Head of caudate nucleus (tissue), 42 donors: ENCODE measurements at places on chromosomes 1 and 21.
A peak's percentile ranks its signal among the peaks of the same experiment; 100 is the strongest.

DNA sequence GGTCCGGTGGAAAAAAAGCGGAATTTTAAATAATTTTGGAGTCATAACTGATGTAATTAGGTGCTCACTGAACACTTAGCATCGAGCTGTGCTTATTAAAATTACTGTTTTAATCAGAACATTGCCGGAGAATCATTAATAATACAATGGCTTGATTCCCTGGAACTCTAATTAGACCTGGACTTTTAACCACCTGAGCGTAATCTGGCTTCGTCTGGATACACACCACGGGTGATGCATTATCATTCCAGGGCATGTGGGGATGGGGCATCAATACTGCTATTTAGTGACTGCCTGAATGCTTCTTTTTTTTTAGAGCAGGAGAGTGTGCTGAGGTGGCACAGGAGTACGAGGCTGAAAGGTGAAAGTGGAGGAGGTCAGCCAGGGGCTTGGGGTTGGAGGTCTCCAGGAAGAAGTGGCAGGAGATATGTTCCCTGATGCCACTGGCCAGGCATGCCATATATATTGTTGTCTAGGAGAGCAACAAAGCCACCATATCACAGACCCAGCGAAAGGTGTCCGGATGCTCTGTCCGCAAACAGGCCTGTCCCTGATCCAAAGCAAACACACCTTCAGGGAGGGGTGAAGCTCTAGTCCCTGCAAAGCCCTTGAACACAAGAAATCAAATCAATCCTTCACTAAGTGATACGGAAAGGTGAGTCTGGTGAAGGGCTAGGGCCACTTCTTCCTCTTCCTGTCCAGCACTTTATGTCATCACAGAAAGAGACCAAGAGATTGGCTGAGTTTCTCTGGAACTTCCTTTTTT, 125.2 kb downstream of the PLXNA2 start:
- DNase-seq = no peak

- DNase-seq = no peak
Measured at GRCh38 chr21:39581414-39581813, 31.3 kb upstream of the B3GALT5 start.

GRCh38 chr1:63675420-63675931, 82.3 kb downstream of the PGM1 start:
- DNase-seq = no peak

DNA sequence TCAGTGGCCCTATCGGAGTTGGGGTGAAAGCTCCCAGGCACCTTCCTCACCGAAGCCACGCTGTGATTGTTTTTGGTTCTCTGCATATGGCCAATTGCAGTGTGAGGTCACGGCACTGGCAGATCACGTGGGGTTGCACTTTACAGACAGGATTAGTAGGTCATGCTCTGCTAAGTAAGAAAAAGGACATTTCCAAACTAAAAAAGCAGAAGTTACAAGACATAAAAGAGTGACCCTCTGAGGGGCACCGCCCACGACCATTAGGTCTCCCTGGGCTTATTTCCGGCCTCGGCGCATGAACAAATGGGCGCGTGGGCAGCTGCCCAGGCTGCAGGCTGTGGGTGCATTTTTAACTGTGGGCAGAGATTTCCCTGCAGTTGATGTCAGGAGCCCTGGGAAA, 2.0 kb downstream of the CAPN9 start:
- DNase-seq = no peak

- DNase-seq = no peak
Measured at GRCh38 chr1:7420470-7421100, 350.5 kb upstream of the VAMP3 start.

DNA sequence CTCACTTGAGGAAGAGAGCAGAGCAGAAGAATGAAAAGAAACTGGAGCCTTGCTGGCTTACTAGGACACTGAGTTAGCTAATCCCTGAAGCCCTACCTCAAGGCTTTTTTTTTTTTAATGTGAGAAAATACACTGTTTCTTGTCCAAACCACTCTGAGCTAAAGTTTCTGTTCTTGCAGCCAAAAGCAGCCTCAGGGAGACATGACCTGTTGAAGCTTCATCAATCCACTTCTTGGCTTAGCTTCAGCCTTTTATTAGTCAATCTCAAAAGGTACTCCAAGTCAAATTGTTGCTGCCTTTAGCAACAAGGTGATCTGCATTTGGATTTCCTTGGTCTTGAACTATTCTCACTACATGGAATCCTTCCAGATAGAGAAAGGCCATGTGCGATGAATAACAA, 33.7 kb downstream of the CCDC185 start:
- no peak for DNase-seq

DNA sequence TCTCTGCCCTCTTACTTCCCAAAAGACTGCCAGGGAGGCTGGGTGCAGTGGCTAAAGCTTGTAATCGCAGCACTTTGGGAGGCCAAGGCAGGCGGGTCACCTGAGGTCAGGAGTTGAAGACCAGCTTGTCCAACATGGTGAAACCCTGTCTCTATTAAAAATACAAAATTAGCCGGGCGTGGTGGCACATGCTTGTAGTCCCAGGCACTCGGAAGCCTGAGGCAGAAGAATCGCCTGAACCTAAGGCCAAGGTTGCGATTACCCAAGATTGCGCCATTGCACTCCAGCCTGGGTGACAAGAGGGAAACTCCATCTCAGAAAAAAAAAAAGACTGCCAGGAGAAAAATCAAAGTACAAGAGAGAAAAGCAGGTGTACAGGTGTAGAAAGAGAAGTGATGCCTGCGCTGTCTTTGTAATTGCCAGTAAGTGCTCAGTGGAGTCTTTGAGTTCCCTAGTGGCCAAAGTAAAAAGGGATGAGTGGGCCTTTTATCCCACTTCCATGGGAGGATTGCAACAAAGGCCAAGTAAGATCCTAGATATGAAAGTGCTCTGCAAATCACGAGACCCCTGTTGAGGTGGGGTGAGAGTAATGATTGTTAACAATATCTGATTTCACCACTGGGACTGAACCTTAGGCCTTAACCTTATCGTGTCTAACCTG, 94.7 kb upstream of the WNT4 start:
- no peak for DNase-seq

DNA sequence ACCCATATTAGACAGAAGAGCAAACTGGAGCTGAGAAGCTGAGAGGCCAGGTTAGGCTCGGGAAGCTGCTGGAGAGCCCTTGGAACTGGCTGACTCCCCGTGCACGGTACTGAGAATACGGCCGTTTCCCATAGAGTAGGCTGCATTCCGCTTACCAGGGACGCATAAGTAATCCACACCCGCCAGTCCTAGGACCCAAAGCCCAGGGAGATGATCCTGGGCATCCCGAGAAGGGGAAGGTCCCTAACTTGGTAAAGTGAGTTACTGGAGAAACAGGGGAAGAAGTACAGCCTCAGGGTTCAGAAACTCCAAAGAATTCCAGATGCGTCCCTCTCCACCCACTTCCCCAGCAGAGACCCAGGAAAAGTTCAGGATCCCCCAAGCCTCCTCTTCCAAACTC, 1.3 kb downstream of the LRRC38 start:
- DNase-seq = no peak

DNA sequence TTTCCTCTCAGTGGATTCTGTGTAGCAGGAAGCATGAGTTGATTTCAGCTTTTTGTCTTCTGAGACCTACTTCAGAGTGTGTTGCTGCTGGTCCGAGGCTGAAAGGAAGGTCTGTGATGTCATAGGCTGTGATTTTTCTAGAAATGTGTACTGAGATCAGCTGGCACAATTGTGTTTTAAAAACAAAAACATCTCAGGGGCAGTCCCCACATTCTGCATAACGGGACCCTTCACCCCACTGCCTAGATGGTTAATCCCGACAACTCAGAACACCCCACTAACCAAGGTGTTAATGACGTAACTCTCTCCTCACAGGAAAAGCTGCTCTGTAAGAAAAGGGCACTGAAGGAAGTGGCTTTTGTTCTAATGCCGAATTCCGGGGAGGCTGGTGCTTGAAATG, 59.8 kb upstream of the PPP2R5A start:
- no peak for DNase-seq

- DNase-seq = peak; percentile 53
Measured at GRCh38 chr1:45299981-45300668, 26.6 kb upstream of the HPDL start.

DNA sequence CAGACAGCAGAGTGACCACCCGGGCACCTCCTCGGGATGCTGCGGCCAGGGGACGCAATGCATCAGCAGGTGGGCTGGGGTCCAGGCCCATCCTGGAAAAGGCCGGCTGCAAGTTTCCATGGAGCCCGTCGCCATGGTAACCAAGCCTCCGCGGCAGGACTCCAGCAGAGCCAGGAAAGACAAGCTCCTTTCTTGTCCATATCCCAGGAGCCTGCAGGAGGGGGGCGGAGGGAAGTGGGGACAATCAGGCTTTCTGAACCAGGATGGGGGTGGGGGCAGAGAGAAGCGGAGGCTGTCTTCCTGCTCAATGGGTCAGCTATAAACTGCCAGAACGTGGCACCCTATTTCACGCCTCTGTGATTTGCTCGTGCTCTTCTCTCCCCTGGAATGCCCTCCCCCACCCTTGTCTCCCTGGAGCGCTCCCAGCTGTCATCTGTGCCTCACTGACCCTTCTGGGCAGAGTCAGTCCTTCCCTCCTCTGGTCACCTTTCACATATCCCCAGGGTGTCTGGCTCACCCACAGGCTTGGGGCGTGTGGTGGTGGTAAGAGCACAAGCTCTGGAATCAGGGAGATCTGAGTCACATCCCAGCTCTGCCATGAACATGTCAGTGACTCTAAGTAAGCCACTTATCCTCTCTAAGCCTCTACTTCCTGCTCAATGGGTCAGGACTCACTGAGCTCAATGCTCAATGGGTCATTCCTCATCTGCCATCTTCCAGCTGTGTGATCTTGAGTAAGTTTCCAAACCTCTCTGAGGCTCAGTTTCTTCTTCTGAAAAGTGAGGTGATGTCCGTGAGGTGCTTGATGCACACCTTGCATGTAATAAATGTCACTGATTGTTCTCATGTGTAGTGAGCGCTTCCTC, 58.9 kb upstream of the LAPTM5 start:
- DNase-seq = peak; percentile 93

DNA sequence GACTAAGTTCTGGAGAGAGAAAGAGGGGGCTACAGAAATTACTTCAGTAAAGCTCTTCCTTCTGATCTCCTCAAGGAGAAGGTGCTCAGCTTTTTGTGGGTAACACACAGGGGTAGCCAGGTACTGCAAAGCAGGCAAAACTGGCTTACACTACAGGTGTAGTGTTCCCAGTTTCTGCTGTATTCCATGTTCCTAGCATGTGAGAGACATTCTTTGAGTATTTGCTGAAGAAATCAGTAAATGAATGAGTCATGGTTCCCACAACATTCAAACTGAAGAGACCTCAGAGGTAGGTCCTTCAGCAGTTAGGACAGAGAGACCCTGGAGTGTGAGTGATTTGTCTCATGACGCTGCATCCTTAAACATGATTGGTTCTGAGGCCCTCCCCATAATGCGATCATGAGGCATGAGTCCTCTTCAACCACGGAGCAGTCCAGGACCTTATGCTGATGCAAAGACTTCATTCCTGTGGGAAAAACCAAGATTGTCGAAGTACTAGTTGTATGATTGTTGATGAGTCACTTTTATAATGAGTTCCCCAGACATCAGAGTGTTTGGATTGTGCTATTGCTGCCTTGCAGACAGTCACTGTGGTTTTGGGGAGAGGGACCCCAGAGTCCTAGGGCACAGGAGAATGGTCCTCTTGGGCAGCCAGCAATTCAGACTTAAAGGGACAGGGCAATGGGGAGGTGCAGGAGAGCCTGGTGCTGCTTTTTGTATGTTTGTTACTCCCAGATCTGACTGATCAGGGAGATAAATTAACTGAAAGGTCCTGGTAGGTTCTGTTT, 2.7 kb upstream of the OR10J4 start:
- no peak for DNase-seq

GRCh38 chr1:91916811-91917460, 31.0 kb upstream of the TGFBR3 start:
- DNase-seq = no peak

- no peak for DNase-seq
Measured at GRCh38 chr1:26811708-26812107, 14.8 kb upstream of the ZDHHC18 start.

GRCh38 chr1:222931023-222931422, 116.2 kb downstream of the DISP1 start:
- DNase-seq = no peak

- DNase-seq = no peak
Measured at GRCh38 chr1:47616036-47616435, 178.2 kb downstream of the FOXD2 start.

GRCh38 chr1:224673141-224673540, 57.0 kb downstream of the CNIH3 start:
- DNase-seq = no peak

GRCh38 chr1:212952641-212952976, 2.3 kb downstream of the VASH2 start:
- DNase-seq = no peak

- no peak for DNase-seq
Measured at GRCh38 chr1:24093732-24094131, 18.2 kb downstream of the MYOM3 start.
